ENCODE measurements at places on chromosomes 7 and 10.

GRCh38 chr7:4184653-4185052 lies 497.4 kb upstream of the FOXK1 start:
- DNase-seq = no peak

- DNase-seq = no peak
Observed at GRCh38 chr10:103696094-103696410, 159.3 kb downstream of the SH3PXD2A start.

DNA sequence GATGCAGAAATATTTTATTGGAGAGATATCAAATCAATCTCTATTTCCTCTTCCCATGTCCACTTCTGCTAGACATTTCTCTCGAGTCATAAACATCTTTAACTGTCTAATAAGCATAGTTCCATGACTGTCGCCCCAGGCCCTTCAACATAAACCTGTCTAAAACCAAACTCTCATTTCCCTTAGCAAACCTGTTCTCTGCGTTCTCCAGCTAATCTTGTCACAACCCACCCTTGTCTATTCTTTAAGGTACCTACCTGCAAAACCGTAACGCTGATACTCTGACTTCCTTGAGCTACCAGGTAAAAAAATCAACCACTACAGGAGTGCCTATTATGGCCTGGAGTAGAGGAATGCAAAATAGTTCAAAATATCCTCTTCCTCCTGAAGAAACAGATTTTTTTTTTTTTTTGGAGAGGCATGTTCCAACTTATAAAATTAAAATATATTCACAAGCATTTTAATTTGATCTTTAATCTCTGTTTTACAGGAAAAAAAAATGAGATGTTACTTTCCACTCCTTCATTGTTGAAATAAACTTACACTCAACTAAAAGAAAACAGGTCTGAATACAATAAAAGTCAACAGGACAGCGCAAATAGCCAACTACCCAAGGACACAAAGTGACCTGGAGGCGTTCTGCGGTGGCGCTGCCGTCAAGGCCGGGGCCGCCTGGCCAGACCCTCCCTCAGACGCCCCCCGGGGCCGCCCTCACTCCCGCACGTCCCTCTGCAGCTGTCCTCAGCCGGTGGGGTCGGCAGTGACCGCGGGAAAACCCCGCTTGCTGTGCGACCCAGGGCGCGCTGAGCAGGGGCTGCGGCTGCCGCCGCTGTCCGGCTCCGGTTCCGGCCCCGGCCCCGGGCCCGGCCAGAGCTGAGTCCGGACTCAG lies 765 bp downstream of the SLC25A40 start:
- DNase-seq = peak; percentile 9

DNA sequence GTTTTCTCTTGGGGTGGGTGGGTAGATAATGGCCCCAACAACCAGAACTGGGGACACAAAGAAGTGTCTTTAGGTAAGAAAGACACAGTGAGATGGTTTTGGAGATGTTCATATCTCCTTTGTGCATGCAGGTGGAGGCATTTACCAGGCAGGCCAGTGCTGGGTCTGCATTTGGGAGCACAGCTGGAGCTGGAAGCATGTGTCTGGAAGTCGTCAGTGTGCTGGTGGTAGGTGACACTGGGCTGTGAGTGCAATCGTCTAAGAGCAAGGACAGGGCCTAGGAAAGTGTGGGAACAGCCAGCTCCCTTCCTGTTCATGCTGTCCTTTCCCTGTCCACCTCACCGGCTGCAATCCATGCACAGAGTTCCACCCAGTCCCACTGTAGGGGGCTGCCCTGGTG lies 88.3 kb upstream of the ZNF32 start:
- DNase-seq = no peak

DNA sequence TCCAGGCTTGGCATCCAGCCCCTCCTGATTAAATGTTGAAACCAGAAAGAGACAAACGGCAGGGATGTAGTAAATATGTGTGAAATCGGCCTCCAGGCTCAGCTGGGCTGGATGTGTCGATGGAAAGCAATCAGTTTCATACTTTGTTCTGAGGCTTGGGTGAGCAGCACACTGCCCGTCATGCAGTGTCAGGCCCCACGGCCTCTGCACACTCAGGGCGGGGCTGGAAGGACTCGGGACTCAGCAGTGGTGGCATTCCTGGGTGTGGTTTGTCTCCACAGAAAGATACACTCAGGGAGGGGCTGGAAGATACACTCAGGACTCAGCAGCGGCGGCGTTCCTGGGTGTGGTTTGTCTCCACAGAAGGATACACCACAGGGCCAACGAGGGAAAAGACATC lies 22.0 kb downstream of the ADGRA1 start:
- no peak for DNase-seq

DNA sequence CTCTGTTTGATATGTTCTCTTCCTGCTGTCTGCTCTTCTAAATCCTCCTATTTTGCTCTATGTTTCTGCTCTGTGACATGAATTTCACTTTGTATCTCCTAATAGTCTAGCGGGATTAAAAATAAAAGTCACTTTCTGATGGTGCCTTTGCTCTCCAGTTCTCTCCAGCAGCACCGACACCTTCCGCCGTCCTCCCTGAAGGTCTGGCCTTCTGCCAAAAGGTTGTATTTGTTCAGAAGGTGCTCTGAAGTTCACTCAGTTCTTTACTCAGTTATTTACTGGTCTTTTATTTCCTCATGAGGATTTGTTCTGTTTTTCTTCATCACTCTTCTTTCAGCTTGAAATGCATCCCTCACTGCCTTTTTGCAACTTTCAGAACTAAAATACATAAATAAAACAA lies 11.2 kb upstream of the EPHA1 start:
- DNase-seq = no peak

DNA sequence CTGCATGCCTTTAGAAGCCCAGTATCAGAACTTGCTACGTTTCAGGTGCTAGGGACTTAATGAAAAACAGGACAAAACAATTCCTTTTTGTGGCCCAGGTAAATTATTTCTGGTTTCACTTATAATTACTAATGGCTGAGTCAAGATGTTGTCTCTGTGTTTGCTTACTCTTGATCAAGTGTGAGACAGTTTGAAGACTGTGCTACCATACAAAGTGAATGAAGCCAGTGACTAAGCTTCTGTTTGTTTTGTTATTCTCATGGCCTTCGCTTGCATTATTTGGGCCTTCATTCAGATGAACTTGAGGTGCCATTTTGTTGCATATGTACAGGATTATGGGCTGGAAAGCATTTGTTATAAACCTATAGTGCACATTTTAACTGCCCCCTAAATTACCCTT lies 17.9 kb downstream of the SMNDC1 start:
- DNase-seq = no peak

DNA sequence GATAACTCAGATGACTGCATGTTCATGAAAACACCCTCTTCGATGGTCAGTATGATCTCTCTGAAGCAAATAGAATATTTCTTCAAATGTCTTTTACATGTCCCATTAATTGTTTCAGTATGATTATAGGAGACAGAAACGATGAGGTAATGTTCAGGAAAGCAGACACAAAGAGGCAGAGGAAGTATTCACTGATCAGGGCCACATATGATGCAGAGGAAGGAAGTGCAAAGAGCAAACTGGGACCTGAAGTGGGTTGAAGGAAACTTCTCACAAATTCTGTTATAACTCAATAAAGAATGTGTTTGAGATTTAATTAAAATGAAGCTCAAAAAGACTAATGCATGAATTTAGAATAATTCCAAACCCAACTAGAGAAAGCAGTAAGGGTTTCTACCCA lies 70.5 kb downstream of the TES start:
- no peak for DNase-seq

DNA sequence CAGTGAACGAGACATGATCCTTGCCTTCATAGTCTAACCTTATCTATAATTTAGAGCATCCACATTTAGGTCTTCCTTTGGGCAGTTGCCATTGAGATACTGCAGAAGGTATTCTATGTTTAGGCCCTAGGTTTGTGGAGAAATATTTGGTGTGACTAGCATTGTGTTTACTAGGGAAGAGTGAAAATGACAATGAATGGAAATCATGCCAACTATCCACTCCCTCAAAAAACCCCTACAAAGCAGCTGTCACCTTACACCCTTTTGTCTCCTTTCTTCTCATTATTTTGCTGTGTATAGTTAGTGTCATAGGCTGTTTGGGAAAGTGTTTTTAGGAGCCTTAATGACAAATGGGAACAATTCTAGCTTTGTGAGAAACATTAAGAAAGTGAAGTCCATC lies 3.2 kb downstream of the CCNJ start:
- DNase-seq = no peak

GRCh38 chr10:10786109-10787090 lies 231.3 kb upstream of the CELF2 start:
- DNase-seq = no peak

- no peak for DNase-seq
Observed at GRCh38 chr10:34405611-34406462, 409.3 kb downstream of the PARD3 start.
